ENCODE measurements at places on chromosomes 3 and 15.

- no peak for DNase-seq
Measured at GRCh38 chr3:124674336-124674735, 55.9 kb upstream of the UMPS start.

- no peak for DNase-seq
Measured at GRCh38 chr3:124992041-124992440, 57.5 kb upstream of the MUC13 start.

GRCh38 chr15:77119446-77119845, 48.5 kb upstream of the TSPAN3 start:
- no peak for DNase-seq

GRCh38 chr3:47704237-47704612, 77.5 kb downstream of the SMARCC1 start:
- no peak for DNase-seq

DNA sequence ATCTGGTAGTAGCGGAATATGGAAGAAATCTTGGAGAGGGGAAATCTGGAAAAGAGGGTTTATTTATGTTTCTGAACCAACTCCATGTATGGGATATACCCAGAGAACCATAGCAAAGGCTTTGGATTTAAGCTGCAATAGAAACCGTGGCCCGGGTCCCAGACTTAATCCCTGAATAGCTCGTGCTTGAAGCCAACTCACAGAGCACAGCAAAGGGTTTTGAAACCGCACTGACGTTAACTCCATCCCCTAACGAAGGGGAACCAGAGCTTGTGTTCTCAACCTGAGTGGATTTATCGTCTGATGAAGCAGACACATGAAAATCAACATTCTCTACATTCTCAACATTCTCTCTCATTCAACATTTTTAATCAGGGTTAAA, 154.6 kb downstream of the APBA2 start:
- DNase-seq: no peak

- DNase-seq: no peak
Measured at GRCh38 chr3:174333640-174334039, 525.5 kb upstream of the NAALADL2 start.

- no peak for DNase-seq
Measured at GRCh38 chr15:96416934-96417759, 86.6 kb downstream of the NR2F2 start.

DNA sequence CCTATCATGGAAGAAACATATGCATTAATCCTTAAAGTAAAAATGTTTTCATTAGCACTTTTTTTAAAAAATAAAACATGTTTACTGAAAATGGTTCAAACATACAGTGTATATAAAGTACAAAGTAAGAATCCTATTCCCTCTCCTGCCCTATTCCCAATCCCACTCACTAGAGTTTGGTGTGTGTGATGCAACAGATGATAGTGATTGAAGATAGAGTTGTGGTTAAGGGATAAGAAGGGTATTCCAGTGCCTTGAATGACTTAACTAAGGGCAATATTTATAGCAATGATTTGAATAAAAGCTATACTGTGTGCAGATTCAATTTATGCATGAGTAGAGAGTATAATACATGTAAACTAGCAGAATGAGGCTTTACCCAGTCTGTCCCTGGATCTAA, 18.1 kb downstream of the ZNF280D start:
- no peak for DNase-seq

GRCh38 chr3:99505200-99505599, 133.2 kb upstream of the COL8A1 start:
- no peak for DNase-seq

- DNase-seq: no peak
Measured at GRCh38 chr3:50210510-50211367, 5.7 kb downstream of the SLC38A3 start.

GRCh38 chr3:179769411-179770247, 116.8 kb downstream of the USP13 start:
- no peak for DNase-seq

GRCh38 chr15:72994534-72995177, 57.6 kb upstream of the NEO1 start:
- DNase-seq: no peak

GRCh38 chr3:71438904-71439303, 144.6 kb downstream of the FOXP1 start:
- DNase-seq: no peak

DNA sequence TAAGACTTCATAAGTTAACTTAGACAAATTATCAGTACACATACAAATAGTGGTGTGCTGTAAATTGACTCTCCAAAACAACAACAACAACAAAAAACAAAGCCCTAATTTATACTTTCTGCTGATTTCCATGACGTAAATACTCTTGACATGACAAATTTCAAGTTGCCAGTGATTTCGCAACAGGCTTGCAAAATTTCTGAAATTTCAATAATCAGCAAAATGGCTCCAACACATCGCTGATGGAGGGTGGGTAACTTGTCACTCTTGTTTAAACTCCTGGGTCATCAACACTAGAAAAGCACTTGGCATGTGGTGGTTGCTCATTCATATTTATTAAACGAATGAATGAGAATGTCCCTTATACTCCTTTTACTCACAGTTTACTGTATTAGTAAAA, 205.2 kb upstream of the SATB1 start:
- DNase-seq: no peak

- DNase-seq: no peak
Measured at GRCh38 chr3:39467394-39468107, at the start of gene MOBP. Gene MOBP, plus strand, starts transcription at chr3:39467680. Its CDS starts 34,390 bp downstream, at chr3:39502070.

DNA sequence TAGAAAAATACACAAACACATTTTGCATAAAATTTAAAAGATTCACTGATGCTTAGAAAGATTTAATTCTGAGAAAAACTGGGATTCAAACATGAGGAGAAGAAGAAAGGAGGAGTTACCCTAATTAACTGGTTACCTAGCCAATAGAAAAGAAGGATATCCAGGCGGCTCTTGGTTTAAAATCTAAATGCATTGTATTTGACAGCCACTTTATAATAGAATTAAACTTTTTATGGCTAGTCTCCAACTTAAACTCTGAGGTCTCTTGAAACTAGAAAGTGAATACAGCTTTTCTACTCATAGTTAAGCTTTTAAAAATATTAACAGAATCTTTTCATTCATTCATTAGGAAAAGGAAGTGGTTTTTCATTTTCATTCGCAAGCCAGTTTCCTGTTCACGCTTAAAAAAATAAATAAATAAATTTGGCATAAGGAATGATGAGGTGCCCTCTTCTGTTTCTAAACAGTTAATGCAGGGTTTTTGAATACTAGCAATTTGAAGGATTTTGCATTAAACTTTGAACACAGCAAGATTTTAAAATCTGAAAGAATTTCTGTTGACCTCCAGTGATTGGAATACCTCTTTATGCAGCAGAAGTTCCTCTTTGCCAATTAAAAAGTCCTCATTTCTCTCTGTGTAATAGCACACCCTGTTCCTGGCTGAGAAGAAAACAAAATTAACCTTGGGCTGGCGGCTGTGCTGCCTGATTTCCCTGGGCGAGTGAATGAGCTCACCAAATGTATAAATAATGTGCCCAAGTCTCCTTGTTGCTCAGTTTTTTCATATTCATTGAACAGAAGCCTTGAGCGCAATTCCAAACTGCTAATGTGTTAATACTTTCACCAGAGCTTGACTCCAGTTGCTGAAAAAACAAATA, 105.1 kb downstream of the ZMAT3 start:
- no peak for DNase-seq

DNA sequence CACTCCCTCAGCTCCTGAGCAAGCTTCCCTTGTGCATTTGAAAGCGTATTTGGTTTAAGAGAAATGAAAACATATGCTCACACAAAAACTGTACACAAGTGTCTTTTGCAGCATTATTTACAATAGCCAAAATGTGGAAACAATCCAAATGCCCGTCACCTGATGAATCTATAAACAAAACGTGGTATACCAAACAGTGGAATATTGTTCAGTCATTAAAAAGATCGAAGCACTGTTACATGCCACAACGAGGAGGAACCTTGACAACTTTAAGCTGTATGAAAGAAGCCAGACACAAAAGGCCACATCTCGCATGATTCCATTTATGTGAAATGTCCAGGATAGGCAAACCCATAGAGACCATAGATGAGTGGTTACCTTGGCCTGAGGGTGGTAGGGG, 71.6 kb upstream of the CMTM7 start:
- no peak for DNase-seq

GRCh38 chr3:71721651-71722157, 3.5 kb downstream of the EIF4E3 start:
- DNase-seq: no peak

DNA sequence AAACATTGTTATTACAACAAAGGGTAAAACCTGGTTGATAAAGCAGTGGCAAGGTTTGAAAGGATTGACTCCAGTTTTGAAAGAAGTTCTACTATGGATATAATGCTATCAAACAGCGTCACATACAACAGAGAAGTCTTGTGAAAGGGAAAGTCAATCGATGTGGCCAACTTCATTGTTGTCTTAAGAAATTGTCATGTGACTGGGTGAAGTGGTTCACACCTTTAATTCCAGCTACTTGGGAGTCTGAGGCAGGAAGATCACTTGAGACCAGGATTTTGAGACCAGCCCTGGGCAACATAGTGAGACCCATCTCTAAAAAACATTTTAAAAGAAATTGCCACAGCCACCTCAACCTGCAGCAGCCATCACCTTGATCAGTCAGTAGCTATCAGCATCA, 6.2 kb upstream of the LXN start:
- no peak for DNase-seq

DNA sequence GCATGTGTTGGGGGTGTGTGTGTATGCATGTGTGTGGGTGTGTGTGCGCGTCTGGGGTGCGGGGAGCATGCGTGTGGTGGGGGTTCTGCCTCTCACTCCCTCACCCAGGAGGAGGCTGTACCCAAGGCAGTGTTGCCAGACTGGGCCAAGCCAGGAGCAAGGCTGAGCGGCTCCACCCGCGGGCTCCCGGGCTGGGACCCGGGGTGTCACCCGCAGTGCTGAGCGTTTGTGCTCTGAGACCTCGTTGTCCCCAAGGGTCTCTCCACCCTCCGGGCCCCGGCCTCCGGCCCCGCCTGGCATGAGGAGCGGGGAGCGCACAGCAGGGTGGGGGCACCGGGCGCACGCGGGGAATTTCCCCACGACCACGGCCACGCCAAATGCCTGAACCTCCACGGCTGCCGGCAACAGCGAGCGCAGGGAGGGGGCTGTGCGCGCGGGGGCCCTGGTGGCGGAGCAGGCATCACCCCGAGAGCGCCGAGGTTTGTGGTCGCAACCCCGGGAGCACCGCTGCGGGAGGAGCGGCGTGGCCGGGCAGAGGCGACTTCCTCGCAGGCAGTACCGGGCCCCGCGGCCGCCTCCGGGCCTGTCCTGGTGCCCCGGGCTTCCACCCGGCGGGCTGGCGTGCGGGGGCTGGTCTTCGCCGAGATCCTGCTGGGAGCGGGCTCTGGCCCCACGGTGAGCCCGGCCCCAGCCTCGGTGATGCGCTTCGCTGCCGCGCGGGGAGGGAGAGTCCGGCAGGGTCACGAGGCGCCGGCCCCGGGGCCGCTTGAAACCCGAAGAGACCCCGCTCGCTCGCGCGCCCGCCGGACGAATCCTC, 7.4 kb upstream of the OCA2 start:
- no peak for DNase-seq

DNA sequence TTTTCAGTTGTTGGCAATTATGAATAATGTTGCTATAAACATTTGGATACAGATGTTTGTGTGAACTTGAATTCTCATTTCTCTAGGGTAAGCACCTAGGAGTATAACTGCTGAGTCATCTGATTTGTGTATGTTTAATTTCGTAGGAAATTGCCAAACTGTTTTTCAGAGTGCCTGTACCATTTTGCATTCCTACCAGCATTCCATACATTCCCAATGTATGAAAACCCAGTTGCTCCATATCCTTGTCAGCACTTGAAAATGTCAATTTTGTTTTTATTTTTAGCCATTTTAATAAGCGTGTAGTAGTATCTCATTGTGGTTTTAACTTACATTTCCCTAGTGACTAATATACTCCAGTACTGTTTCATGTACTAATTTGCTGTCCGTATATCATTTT, 98.5 kb upstream of the TSC22D2 start:
- no peak for DNase-seq

GRCh38 chr3:196202516-196202970, 8.7 kb downstream of the ZDHHC19 start:
- no peak for DNase-seq

GRCh38 chr3:39435006-39435748, 28.7 kb downstream of the RPSA start:
- no peak for DNase-seq

DNA sequence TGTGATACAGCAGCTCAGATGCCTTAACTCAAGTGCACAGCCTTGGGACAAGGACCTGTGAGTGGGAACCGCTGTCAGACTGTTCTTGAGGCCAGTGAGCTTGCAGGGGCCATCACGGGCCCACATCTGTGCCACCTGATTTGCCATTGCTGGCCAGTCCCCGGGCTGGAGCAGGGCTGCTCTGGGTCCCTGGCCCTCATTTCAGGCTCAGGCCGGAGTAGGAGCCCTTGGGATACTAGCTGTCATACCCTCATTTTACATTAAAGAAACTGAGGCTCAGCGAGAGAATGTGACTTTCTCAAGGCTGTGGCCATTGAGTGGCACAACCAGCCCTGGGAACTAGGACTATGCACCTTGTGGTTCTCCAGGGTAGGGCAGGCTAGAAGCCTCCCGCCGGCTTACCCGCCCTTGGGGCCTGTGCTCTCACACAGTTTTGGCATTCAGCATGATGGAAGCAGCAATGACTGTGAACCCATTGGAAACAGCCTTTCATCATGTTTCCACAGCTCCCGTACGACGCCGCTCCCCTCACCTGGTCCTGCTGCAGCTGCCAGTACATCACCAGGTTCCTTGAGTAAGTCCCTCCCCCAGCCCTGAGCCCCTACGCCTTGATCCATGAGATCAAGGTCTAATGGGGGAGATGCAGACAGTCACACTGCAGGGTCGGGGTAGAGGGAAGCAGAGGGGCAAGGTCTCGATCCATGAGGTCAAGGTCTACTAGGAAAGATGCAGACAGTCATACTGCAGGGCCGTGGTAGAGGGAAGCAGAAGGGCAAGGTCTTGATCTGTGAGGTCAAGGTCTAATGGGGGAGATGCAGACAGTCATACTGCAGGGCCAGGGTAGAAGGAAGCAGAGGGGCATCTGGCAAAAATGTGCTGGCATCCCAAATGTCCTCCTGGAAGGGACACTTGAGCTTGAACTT, 42.2 kb downstream of the GOLGA6L10 start:
- DNase-seq: no peak

DNA sequence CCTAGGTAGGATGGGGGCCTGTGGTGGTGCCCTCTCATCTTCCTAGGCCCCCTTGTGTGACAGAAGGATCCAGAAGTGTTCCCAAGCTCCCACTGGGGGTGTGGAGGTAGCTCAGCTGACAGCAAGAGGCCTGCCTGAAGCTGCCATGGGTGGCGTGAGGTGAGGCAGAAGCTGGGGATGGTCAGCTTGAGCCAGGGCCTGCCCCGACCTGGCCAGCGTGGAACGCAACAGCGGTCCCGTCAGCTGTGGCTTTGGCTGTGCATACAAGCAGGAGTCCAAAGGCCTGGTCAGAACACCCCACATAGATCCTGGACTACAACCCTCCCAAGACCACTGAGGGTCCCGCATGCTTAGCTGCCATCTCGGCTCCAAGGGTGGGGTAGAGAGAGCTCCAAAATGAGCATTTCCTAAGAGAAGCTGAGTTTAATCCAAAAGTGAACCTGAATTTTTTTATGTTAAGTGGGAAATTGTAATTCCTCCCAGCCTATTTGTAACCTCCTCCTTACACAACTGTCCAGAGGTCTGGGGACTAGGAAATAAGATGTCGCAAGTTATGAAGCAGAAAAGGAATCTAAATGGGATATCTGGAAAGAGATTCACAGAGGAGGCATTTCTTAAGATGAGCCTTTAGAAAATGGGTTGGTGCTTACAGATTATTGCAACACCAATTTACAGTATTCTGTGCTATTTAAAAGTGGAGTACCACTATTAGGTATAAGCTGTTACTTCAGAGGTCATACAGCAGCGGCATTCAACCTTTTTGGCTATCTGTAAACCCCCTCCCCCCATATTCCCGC, 9.9 kb upstream of the PLA2G4D start:
- DNase-seq: no peak
